Left renal pelvis (tissue), 4 donors: ENCODE measurements at places on chromosomes 11 and 22.

- DNase-seq, result no peak
These were observed 9.3 kb upstream of the KLHL35 start for GRCh38 chr11:75442161-75442885.

- DNase-seq, result no peak
These were observed 339 bp upstream of the TRIM21 start for GRCh38 chr11:4393858-4394223.

DNA sequence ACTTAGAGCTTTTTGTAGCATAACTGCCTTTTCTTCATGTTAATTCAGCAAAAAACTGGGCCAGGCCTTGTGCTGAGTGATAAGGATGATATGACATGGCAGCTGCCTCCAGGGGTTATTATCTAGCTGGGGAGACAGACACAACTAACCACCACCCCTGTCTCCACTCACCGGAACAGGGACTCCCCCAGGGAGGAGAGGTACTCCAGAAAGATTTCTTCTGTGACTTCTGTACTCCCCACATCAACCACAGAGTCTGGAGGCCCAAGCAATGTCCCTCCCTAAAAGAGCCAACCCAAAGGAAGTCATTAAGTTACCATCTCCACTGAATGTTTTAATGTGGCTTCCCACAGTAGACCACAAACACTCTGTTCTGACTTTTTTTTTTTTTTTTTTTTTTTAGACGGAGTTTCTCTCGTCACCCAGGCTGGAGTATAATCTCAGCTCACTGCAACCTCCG lies 14.3 kb upstream of the PMM1 start:
- no peak for DNase-seq

DNA sequence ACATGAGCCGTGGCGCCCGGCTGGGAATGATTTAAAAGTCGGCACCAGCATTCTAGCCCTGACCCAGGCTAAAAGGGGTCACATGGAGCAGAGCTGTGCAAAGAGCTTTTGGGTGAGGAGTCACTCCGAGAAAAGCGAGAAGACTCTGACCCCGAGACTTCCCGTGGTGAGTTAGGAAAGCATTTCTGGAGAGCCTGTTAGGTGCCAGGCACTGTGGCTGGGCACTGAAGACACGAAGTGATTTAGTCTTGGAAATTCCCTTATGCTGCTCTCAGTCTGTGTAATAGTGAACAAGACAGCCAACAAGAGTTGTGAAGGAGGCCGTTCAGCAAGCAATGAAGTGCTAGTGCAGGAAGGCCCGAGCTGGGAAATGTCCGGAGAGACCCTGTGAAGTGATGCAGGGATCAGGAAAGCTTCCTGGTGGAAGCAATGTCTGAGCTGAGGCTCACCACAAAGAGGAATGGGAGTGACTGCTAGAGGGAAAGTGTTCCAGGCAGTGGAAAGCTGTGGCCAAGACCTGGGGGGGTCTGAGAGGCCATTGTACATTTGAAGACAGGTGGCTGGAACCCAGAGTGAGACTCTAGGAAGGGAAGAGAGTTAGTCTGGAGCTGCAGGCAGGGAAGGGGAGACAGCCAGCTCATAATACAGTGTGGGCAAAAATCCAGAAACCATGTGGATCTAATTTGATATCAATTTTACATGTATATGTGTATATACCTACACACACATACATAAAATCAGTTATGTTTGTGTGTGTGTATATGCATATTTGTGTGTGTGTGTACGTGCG lies 31.6 kb downstream of the MARK2 start:
- DNase-seq, result no peak

- no peak for DNase-seq
These were observed 30.1 kb upstream of the MTNR1B start for GRCh38 chr11:92939305-92939704.

- no peak for DNase-seq
These were observed 7.8 kb downstream of the APOL5 start for GRCh38 chr22:35725521-35725920.

DNA sequence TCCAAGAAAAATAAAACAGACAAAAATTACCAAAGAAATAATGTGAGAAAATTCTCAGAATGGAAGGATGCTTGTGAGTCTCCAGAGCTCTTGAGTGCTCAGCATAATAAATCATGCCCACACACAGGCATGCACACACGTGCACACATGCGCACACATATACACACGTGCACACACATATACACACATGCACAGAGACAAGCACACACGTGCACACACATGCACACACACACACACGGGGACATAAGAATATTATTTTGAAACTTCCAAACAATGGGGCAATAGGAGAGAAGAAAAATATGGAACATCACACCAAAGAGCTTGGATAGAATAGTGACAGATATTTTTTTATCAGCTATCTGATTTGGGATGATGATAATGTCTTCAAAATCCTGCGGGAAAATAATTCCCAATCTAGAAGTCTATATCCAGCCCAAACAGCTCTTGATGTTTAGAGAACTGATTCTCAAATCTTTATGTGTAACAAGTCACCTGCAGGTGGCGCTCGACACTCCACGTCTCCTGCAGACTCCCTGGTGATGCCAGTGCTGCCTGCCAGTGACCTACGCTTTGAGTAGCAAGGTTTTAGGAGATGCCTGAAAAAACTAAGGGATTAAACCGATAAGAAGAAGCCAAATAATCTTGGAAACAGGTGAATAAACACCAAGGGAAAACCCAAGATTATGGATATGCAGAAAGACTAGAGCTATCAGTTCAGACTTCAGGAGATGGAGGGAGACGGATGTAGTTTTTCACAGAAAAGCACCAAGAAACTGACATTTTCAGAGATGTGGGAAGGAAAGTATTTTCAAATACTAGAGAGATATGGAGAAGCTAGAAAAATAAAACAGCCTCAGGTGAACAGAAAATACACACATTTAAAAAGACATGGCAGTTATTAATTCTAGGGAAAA lies 743.6 kb downstream of the ETS1 start:
- DNase-seq, result peak; percentile 46

DNA sequence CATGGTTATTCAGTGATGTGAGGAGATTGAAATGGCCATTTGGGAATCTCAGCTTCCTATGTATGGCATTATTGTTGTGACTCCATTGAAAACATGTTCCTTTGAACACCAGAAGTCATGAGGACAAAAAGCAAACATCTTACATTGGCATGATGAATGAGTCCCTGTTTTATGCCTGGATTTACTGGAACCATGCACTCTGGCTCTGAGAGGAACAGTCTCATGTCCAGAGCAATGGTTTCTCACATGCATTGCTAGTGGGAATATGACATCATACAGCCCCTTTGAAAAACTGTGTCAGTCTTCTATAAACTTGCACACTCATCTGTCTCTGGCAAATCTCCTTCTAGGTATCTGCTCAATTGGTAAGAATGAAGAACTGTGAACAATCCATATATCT lies 3.4 kb upstream of the KDM4F start:
- DNase-seq, result no peak

- no peak for DNase-seq
These were observed 1.4 kb upstream of the SRSF8 start for GRCh38 chr11:95065336-95065735.

DNA sequence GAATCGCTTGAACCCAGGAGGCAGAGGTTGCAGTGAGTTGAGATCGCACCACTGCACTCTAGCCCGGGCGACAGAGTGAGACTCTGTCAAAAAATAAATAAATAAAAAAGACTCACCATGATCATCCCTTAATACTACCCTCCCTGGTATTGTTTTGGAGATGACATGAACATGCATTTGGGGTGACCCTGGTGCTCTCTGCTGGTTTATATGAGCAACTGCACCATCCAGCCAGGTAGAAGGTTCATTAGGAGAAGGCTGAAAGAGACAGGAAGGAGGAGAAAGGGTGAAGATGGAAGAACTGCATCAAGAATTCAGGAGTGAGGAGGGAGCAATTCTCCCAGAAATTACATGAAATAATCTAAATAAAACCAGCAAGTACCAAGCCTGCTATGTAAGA lies 37.8 kb downstream of the SLC5A1 start:
- DNase-seq, result no peak

DNA sequence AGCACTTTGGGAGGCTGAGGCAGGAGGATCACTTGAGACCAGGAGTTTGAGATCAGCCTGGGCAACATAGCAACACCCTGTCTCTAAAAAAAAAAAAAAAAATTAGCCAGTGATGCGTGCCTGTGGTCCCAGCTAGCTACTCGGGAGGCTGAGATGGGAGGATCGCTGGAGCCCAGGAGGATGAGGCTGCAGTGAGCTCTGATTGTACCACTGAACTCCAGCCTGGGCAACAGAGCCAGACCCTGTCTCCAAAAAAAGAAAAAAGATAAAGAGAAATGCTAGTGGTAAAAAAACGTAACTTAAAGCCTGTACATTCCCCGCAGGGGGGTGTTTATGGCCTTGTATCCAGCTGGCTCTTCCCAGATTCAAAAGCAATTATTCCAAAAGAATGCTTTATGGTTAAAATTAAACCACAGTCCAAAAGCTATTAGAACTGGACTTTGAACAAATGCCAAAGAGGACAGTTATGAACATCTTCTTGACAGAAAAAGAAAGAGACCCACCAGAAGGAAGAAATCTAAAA lies 16.4 kb upstream of the SNX32 start:
- no peak for DNase-seq

DNA sequence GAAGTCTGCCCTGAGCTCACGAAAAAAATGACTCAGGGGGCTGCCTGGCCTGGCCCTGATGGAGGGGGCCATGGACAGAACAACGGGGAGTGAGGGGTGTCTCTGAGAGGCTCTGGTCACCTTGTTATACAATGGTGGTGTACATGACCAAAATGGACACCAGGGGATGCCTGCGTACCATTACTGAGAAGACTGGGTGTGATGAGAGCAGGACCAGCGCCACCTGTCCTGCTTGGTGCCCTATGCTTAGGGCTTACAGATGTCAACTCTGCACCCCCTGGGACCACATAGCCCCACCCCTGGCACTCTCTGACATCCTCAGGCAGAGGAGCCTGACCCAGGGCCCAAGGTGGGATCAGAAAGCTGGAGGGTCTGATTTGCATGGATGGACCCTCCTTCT lies 104.8 kb downstream of the ZNF280B start:
- no peak for DNase-seq

- DNase-seq, result no peak
These were observed 113.9 kb downstream of the CCDC81 start for GRCh38 chr11:86488553-86488952.

DNA sequence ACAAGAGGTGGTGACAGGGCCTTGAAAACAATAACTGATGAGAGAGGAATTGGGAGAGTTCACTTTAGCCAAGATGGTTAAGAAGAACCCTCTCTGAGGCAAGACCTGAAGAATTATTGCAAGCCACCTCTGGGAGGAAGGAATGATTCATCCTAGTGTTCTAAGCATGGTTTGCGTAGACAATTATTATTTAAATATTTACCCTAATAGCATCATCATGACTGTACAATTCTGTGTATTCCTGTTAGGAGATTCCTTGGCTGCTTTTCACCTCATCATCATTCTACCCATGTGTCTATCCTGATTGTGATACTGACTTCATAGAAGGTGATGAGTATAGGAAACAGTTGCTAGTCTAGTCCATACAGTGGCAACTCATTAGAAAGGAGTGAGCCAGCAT lies 264.4 kb downstream of the DDX10 start:
- DNase-seq, result no peak

- no peak for DNase-seq
These were observed 37.4 kb downstream of the PDGFB start for GRCh38 chr22:39207141-39208012.

- DNase-seq, result no peak
These were observed 89.7 kb downstream of the BRD1 start for GRCh38 chr22:49738006-49738405.

GRCh38 chr11:87583931-87584330 lies 546.2 kb downstream of the TMEM135 start:
- no peak for DNase-seq

GRCh38 chr11:64534950-64535349 lies 56.1 kb upstream of the SLC22A12 start:
- no peak for DNase-seq

DNA sequence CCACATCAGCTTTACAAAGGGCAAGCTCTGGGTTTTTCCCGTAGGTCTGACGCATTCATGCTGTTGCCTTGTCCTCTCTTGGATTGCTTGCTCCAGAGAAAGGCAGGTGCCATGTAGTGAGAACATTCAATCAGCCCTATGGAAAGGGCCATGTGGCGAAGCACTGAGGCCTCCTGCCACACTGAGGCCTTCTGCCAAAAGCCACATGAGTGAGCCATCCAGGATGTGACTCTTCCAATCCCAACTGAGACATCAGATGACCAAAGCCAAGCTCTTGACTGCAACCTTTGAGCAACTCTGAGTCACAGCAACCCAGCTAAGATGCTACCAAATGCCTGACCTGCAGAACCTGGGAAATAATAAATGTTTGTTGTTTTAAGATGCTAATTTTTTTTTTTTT lies 9.0 kb upstream of the PANX3 start:
- no peak for DNase-seq

GRCh38 chr11:72831521-72832300 lies 17.5 kb downstream of the ATG16L2 start:
- no peak for DNase-seq

- no peak for DNase-seq
These were observed 7.3 kb upstream of the KCNJ1 start for GRCh38 chr11:128874427-128874826.

DNA sequence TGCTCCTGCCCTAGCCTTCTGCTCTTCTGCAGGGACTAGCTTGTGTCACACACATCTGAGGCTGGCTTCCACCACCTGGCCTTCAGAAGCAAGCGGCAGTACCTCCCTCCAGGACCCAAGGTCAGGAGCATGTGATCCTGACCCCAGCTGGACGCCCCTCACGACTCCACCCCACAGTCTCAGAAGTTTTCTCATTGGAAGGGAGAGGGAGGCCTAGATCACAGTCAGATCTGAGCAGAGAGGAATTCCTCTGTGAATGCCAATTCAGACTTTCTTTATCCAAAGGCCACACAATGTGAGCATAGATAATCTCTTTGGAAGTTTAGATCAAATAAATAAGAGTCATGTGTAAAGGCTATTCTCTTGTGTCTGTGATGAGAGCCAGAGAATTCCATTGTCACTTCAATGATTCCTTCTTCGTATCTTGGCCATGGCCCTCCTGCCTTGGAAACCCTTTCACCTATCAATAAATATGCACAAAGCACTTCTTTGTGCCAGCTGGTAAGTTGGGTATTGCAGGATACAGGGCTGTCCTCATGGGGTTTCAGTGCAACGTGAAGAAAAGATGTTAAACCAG lies 142.9 kb downstream of the SNX19 start:
- no peak for DNase-seq

DNA sequence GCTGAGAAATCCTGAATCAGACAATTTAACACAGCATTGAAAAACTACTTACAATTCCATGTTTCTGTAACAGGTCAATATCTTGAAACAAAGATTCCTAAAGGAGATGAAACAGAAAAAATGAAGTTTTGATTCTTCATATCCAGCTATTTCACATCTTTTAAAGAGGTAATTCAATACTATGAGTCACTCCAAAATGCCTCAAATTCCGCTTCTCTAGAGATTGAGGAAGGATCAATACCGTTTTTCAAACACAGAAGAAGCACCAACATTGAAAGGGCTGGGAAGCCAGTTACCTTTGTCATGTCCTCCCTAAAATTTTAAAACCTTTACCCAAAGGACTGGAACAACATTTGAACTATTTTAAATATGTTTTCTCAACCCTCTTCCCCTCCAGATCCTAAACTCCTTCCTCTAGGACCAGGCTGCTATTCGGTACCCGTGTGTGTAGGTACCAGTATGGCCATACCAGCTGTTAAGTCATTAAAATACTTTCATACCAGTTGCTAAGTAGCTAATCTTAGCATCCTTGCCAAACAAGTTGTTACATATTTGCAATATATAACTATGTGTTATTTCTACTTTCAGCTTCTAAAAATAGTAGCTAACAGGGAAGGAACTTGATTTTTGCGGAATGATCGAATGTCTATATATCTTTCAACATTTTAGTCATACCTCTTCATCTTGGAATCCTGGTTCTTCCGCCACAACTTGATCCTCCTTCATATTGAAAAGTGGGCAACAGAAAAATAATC lies 2.3 kb downstream of the DMC1 start:
- DNase-seq, result no peak

- no peak for DNase-seq
These were observed 11.3 kb downstream of the TRIM66 start for GRCh38 chr11:8671193-8671612.
